ENCODE measurements at places on chromosomes 7 and 10.

DNA sequence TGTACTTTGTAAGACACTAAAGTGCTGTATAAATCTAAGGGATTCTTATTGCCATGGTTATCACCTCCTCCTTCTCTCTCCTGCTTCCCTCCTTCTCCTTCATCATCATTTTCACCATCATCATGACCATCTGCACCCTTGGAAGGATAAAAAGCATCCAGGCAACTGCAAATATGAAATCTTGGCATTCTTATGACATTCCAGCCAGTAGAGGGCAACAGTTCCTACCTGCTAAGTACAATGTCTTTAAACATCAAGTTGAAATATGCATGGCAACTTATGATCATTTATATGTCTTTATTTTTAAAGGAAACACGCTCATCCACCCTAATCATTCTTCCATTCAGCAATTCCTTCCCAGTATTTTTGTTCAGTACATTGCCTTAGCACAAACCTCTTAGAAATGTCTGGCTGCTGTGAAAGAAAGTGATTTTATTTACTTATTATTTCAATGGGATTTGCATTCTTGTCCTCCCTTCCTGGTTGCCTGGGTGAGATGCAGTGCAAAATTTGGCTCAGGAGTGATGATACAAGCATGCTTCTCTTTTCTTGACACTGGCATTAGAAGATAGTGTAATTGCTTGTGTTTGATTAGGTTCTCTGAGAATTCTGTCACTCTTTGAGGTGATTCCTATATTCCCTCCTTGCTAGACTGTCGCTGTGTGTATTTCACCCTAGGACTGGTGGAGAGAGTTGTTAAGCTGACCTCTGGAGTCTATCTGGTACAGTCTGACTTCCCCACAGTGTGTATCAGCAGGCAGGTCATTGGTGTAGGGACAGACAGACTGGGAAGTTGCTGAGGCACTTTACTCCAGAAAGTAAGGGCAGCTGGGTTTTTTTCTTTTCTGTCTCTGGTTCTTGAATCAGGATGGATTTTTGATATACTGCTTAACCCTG is 188.5 kb upstream of the BMPER start:
- peak; percentile 46 for DNase-seq

DNA sequence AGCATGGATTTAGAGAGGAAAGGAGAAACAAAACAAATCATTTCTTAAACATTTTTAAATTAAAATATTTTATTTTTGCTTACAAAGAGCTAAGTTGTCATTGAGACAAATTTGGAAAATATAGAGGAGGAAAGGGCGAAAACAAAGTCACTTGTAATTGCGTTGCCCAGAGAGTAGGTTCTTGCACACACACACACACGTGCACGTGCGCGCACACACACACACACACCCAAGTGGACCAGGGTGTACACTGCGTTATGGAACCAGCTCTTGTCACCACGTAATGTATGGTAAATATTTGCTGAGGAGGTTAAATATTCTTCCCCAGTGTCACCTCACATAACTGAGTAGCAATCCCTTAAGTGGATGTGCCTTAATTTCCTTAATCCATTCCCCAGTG is 21.6 kb downstream of the SHH start:
- DNase-seq: no peak

- DNase-seq: no peak
Observed at GRCh38 chr10:11870461-11870780, 47.3 kb downstream of the PROSER2 start.

GRCh38 chr7:130276796-130277762 is 10.4 kb downstream of the CPA2 start:
- DNase-seq: peak; percentile 75

DNA sequence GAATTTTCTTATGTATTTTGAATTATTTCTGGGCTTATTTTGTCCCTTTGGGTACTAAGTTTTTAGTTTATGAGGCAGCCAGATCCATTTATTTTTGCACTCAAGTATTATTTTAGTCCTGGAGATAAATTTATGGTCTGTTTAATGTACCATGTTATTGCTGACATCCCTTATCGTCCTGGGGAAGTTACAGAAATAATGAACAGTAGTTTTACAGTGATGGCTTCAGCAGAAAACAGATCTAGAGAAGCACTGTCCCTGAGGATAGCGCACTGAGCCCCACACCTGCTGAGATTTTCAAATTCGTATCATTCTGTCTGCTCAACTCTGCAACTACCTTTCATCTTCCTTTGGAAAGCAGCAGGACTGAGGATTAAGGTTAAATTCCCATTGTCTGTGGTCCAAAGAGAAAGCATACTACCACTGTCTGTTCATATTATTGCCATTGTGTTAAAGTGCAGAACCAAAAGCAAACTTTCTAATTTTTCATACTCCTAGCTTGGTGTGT is 168.3 kb downstream of the SNX13 start:
- DNase-seq: no peak

- DNase-seq: no peak
Observed at GRCh38 chr7:69567800-69568199, 30.5 kb upstream of the AUTS2 start.

DNA sequence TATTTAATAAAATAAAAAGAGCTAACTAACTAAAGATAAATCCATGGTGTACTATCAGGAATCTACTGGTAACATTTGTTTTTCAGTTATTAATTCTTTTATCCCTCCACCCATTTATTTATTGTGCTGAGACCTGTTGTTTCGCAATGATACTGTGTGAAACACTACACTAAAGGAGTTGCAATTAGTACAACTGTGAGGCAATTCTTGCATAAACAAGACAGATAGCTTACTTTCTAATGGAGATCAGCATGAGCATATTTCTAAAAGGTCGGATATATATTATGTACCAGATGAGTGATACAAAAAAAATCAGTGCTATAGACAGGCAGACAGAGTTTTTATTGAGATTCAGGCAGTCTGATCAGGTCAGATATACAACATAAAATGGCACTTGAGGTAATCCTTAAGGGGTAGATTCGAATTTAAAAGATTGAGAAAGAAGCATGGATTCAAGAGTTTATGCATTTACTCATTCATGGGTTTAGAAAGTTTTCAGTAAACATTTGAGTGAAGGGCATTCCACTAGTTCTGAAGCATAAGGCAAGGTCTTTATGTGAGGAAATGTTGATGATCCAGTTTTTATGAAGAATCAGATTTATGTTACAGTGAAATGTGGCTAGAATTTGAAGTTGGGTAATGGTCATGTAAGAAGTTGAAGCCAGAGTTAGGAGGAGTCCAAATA is 147.6 kb downstream of the POLR1F start:
- no peak for DNase-seq

- DNase-seq: no peak
Observed at GRCh38 chr7:138900035-138900828, 81.0 kb downstream of the KIAA1549 start.

- no peak for DNase-seq
Observed at GRCh38 chr7:26179422-26179821, 21.1 kb downstream of the HNRNPA2B1 start.

DNA sequence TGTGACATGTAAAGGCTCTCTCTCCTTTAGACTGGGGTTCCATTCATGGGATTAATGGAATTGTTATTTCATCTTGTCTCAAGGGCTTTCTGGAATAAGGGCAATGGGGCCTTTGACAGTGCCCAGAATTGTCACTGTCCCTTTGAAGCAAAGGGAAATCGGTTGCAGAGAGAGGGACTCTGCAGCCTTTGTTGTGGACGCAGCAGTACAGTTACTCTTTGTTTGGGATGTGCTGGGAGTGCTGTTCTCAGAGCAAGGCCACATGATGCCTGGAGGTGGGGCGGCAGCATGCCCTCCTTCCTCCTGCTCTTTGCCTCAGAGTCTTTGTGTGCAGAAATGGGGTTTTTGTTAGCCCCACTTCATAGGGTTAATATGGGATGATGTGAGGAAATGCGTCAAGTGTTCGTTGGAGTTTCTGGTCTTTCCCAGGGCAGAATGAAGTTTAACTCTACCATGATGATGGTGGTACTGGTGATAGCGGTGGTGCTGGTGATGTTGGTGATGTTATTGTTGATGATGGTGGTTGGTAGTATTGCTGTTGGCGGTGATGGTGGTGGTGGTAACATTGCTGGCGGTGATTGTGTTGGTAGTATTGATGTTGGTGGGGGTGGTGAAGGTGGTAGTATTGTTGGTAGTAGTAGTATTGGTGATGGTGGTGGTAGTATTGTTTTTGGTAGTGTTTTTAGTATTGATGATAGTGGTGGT is 45.3 kb downstream of the DOCK1 start:
- no peak for DNase-seq

DNA sequence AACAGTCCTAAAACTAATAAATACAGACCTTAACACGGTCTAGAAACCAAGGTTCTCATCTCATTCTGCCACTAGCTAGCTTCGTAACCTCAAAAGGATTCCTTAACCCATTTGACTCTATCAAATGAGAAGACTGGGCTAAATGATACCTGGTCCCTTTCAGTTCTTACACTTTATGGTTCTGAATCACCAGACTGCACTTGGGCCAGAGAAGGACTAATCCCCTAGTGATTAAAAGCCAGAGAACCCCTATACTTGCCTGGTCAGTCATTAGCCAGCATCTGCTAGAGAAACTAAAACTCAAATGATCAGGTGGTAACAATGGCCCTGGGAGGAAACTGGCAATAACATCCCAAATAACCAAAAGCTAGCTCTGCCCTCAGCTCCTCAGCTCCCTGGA is 16.8 kb downstream of the TMEM243 start:
- no peak for DNase-seq

GRCh38 chr10:15719049-15719898 is 448 bp downstream of the ITGA8 start:
- no peak for DNase-seq

DNA sequence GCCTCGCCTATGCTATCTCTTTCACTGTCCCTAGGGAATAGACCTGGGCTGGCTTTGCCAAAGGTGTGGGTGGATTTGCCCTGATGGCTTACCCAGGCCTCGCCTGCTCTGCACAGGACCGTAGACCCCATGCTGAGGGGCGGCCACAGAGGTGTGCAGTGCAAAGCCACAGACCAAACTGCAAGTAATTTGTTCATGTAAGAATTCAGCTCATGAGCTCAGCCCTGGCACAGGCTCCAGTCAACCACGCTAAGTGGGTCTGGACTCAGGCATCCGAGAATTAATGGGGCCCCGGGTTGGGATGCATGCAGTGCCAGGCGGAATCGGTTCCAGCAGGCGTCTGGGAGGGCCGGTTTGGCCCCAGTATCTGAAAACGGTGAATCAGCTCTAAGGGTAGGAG is 445.2 kb downstream of the DNAJB6 start:
- no peak for DNase-seq

GRCh38 chr7:142153400-142153799 is 41.9 kb downstream of the MGAM2 start:
- no peak for DNase-seq

GRCh38 chr10:19904202-19904661 is 88.0 kb downstream of the PLXDC2 start:
- DNase-seq: no peak

DNA sequence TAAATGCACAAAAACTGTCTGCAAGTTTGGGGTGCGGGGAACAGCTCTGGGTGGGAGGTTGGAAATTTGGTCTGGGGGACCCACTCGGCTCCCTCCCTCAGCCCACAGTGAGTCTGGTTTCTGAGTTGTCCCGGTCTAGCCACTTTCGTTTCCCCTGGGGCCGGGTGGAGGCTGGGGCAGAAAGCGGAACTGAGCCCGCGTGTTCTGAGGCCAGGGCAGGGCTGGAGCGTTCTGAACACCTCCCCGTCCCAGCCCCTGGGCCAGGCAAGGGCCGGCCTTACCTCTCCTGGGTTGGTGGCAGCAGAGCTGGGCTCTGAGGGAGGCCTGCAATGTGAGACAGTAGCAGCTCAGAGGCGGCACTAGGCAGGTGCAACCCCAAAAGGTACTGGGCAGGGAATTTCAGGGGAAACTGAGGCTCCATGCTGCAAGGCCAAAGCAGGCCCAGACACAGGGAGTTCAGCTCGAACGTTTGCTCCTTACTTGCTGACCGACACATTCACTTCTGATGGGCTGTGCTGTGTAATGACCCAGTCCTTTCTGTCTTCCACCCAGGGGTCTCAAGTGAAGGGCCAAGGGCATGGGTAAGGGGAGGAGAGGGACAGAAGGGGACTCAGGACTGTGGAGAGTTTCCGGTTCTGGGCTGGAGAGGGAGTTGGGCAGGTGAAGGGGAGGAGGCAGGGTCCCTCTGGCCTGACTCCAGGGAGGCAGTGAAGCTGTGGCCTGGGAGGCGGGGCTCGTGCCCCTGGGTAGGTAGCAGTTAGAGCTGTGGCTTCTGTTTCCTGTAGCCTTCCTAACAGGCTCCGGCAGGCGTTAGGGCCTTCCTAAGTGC is 3.0 kb downstream of the IRF5 start:
- DNase-seq: no peak

- DNase-seq: no peak
Observed at GRCh38 chr10:1685699-1686490, 51.4 kb downstream of the ADARB2 start.

- DNase-seq: no peak
Observed at GRCh38 chr7:76318488-76319353, 16.2 kb downstream of the HSPB1 start.

DNA sequence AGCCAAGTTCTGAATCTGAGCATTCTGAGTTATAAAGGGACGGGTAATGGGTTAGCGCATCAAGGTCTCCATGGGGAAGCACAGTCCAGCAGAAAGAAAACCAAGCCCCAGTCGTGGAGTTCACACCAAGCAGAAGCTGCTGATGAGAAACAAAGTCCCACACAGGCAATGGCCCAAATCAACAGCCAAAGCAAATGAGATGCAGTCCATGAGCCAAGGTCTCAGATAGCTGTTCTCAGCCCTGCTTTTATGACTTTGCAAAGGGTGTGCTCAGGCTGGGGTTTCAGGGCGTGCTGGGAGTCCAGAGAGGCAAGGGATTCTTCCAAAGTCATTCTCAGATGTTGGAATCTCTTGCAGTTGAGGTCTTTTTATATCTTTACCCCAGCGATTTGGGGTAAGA is 32.0 kb downstream of the THNSL1 start:
- no peak for DNase-seq

DNA sequence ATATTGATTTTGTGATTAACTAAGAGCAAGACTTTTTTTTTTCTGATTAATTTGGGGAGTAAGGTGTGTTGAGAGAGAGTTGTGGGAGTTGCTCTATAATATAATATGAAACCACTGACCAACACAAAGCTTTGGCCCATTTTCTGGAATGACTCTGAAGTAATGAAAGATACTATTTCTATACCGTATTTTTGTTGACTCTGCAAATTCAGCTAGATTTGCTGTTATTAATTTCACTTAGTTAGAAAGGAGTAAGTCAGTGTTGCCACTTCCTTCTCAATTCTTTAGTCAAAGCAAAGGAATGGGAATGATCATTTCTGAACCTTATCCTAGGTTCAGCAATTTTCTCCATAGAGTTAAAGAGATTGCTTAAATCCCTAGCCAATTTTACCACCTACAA is 313.0 kb upstream of the FZD1 start:
- DNase-seq: no peak

GRCh38 chr10:30656233-30656632 is 26.7 kb upstream of the LYZL2 start:
- DNase-seq: no peak

GRCh38 chr7:31311552-31311951 is 29.0 kb downstream of the NEUROD6 start:
- DNase-seq: no peak

DNA sequence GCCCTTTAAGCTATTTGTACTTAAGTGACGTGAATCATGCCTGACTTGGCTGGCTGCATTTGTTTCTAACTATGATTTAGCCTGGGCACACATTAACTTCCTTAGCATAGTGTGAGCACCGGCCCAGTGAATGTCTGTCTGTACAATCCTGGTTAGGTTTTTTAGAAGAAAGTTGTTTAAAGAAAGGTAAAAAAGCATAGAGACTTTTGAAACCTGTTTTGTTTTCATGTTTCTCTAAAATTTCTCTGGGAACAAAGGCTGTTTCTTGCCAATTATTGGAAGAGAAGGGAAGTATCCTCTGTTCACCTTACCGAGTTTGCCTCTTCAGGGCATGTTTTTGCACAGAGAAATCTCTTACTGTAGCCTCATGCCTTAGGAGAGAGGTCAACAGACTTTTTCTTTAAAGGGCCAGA is 42.9 kb upstream of the MET start:
- DNase-seq: peak; percentile 47
